ENCODE measurements at places on chromosomes 11 and 22. TPM values are rescaled to one million over a fixed set of nuclear protein-coding genes. Genes with fewer than 3 reads are reported as not detected.
A peak's percentile ranks its signal among the peaks of the same experiment; 100 is the strongest.

- H3K27ac ChIP-seq: no peak overlapping the region
- no peaks in the 10 kb centered on the region for H3K36me3 ChIP-seq
- no peaks in the 10 kb centered on the region for H3K27me3 ChIP-seq
- no peak overlapping the region for H3K4me3 ChIP-seq
Measured at GRCh38 chr11:70448983-70449567, 50.7 kb downstream of the CTTN start.

GRCh38 chr11:69151836-69152235 lies 3.9 kb upstream of the SMIM38 start:
- DNase-seq: no peak
- no peak overlapping the region for H3K4me3 ChIP-seq
- no peaks in the 10 kb centered on the region for H3K36me3 ChIP-seq

DNA sequence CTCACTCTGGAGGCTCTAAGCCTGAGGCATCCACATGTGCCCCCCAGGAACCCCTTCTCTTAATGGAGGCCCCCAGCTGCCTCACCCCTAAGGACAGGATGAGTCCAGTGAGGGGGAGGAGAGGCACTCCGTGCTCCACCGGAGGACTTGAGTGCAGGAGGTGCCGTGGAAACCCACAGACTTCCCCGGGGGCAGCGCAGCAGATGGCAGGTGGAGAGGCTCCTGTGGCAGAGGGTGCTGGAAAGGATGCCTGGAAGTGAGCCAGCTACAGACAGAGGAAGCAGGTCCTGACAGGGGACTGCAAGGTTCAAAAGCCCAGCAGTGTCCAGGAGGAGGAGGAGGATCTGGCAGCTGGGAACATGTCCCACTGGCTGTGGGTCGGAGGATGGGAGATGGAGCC lies 1384.0 kb downstream of the TBC1D22A start:
- H3K36me3 ChIP-seq: no peaks in the 10 kb centered on the region
- no peak for DNase-seq
- no peaks in the 10 kb centered on the region for H3K27me3 ChIP-seq

- DNase-seq: peak; percentile 77
- no peaks in the 10 kb centered on the region for H3K36me3 ChIP-seq
- H3K4me3 ChIP-seq: no peak overlapping the region
- H3K27ac ChIP-seq: no peak overlapping the region
- no peaks in the 10 kb centered on the region for H3K27me3 ChIP-seq
Measured at GRCh38 chr22:30036656-30037055, 43.6 kb upstream of the HORMAD2 start.

DNA sequence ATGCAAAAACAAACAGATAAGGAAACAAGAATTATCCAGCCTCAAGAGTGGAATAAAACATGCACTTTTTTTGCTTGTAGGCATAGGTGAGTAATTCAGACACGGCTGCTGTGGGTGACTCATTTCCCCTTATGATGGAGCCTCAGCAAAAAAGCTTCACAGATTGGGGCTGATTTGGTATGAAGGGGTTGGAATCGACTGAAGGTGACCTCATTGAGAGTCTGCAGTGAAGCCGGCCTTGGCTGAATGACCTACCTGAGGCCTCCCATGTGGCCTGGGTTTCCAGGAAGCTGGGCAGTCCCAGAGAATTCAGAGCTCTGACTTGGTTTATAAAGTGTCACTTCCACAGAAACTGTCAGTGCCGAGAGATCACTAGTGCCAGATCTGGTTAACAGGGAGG lies 34.2 kb upstream of the VPREB1 start:
- H3K36me3 ChIP-seq: no peaks in the 10 kb centered on the region
- no peak overlapping the region for H3K27ac ChIP-seq
- peak; percentile 80 for DNase-seq
- H3K27me3 ChIP-seq: peaks cover 15% of the 10 kb centered on the region

- peaks cover 18% of the 10 kb centered on the region for H3K4me1 ChIP-seq
- no peaks in the 10 kb centered on the region for H3K27me3 ChIP-seq
- DNase-seq: peak; percentile 86
- no peaks in the 10 kb centered on the region for H3K36me3 ChIP-seq
Measured at GRCh38 chr11:35963911-35964310, 20.0 kb downstream of the LDLRAD3 start.

GRCh38 chr11:65478388-65479183 lies 20.3 kb upstream of the MALAT1 start:
- peak; percentile 89 for DNase-seq
- peak overlapping the region; percentile 65 for H3K4me3 ChIP-seq
- H3K27ac ChIP-seq: peak overlapping the region; percentile 100
- no peaks in the 10 kb centered on the region for H3K36me3 ChIP-seq
- no peaks in the 10 kb centered on the region for H3K27me3 ChIP-seq

DNA sequence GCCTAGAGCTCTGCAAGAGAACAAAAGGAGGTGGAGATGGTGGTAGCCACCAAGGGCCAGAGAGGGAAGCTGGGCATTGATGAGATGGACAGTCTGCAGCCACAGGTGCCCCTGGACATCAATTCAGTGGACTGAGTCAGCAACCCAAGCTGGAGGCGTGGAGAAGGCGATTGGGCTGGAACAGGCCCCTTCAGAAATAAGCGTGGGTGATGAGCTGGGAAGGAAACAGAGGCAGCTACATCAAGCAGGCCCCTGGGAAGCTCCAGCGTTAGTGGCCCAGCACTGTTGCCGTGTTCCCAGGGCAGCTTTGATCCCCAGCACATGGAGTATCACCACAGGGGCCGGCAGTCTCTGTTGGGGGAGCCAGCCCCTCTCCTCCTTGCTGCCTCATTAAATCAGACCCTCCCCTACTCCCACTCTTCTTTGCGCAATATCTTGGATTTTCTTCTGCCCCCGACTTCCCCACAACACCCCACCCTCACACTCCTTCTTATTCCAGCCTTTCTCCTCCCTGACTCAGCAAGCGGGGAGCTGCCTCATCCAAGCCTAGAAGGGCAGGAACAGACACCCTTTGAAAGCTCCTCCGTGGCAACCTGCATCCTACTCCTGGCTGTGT lies 31.7 kb upstream of the OAF start:
- H3K27ac ChIP-seq: no peak overlapping the region
- H3K36me3 ChIP-seq: no peaks in the 10 kb centered on the region
- peaks cover 8% of the 10 kb centered on the region for H3K4me1 ChIP-seq
- H3K4me3 ChIP-seq: no peak overlapping the region
- H3K27me3 ChIP-seq: peaks cover 15% of the 10 kb centered on the region

- H3K4me1 ChIP-seq: no peaks in the 10 kb centered on the region
- H3K36me3 ChIP-seq: no peaks in the 10 kb centered on the region
- no peak overlapping the region for H3K4me3 ChIP-seq
- no peak overlapping the region for H3K27ac ChIP-seq
Measured at GRCh38 chr11:105392556-105392955, 217.3 kb upstream of the GRIA4 start.

GRCh38 chr11:62726156-62726914 lies 922 bp downstream of the HNRNPUL2 start:
- peaks cover 19% of the 10 kb centered on the region for H3K4me1 ChIP-seq
- peak overlapping the region; percentile 73 for H3K27ac ChIP-seq
- H3K36me3 ChIP-seq: peaks cover 31% of the 10 kb centered on the region
- DNase-seq: no peak
- H3K27me3 ChIP-seq: no peaks in the 10 kb centered on the region
- H3K4me3 ChIP-seq: peak overlapping the region; percentile 98

- H3K27me3 ChIP-seq: no peaks in the 10 kb centered on the region
- H3K36me3 ChIP-seq: no peaks in the 10 kb centered on the region
- peak overlapping the region; percentile 30 for H3K27ac ChIP-seq
- H3K4me1 ChIP-seq: peaks cover 7% of the 10 kb centered on the region
Measured at GRCh38 chr11:20125927-20126326, 34.3 kb downstream of the DBX1 start.

DNA sequence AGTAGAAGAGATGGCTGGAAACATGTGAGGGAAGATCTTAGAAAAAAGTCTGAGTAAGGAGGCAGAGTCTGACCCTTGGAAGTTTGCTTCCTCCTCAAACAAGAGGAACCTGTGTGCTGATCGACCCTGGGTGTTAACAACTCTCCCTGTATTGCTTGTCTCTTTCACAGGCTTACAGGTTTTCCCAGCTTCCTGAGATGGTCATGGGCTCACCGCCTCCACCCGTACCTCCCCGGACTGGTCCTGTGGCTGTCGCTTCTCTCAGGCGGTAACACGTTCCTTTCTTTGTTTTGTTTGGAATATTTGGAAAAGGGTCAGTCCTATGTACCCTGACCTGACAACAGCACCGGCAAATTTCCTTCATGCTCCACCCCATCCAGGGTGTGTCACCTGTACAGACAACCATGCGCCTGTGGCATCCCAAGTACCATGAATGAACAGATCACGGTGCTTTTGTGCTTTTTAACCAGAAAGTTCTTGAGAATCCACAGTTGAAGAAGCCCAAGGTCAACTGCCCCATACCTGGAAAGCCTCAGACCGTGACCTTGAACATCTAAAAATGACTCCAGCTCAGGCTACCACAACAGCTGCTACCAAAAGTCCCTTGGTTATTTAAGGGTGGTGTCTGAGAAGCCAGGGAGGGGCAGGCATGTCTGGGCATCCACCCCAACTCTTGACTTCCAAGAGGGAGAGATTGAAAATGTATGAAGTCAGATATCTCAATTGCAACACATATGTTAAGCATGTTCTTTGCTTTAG lies 44.6 kb downstream of the C11orf91 start:
- no peaks in the 10 kb centered on the region for H3K27me3 ChIP-seq
- no peak overlapping the region for H3K4me3 ChIP-seq

- DNase-seq: no peak
- peaks cover 14% of the 10 kb centered on the region for H3K36me3 ChIP-seq
- H3K4me1 ChIP-seq: peaks cover 53% of the 10 kb centered on the region
- H3K27me3 ChIP-seq: no peaks in the 10 kb centered on the region
- H3K4me3 ChIP-seq: no peak overlapping the region
Measured at GRCh38 chr22:38784856-38785255, 9.1 kb downstream of the DNAL4 start.

- peak; percentile 58 for DNase-seq
- H3K27me3 ChIP-seq: peaks cover 3% of the 10 kb centered on the region
- no peaks in the 10 kb centered on the region for H3K36me3 ChIP-seq
- H3K4me3 ChIP-seq: no peak overlapping the region
- H3K4me1 ChIP-seq: peaks cover 5% of the 10 kb centered on the region
Measured at GRCh38 chr22:23071230-23072076, 1.1 kb downstream of the GNAZ start.

DNA sequence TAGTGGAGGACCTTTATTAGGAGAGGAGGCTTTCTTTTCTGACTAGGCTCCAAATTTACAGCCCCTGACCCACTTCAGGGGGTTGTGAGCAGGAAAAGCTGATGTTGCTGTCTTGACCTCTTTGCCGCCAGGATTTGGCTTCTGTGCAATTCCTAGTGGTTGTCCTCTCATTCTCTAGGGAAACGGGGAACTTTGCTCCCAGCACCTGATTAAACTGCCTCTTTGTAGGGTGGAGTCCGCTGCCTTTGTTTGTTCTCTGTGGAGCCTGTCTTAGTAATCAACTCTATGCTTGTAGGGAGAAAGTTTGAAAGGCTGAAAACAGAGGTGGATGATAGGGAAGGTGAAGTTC lies 16.3 kb downstream of the CTNND1 start:
- peak overlapping the region; percentile 96 for H3K27ac ChIP-seq
- H3K4me3 ChIP-seq: peak overlapping the region; percentile 36
- peaks cover 52% of the 10 kb centered on the region for H3K4me1 ChIP-seq

DNA sequence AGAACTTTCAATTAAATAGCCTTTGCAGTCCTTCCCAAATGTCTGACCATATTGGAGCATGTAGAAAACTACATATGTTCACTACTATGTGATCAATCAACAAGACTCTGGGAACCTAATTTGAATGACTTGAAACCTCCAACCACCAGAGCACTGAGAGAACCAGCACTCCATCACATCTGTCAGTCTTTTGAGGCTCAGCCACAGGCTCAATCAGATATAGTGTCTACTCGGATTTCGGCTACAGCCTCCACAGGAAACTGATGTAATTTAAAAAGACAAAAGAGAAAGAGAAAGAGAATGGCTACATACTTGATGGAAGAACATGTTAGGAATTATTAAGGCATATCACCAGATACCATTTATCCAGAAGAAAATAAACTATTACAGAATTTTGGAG lies 859.0 kb downstream of the FAM181B start:
- no peak overlapping the region for H3K4me3 ChIP-seq
- H3K36me3 ChIP-seq: no peaks in the 10 kb centered on the region
- H3K27me3 ChIP-seq: no peaks in the 10 kb centered on the region
- H3K27ac ChIP-seq: no peak overlapping the region

DNA sequence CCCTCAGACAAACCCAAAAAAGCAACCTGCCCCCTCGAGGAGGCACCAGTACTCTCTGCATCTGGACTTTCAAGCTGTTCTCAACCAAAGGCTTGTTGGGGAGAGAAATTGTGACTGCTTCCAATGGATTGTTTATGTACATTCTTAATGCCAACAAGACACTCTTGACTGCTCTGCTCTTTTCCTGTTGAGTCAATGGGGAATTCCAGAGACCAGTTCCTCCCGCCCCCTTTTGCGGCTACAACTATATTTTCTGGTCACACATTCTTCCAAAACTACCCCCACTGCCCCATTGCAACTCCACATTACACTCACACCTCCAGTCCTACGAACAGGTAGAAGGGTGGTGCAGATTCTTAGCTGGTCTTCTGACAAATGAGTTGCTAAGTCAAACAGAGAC lies 187.0 kb downstream of the DSCAML1 start:
- no peak for DNase-seq
- no peaks in the 10 kb centered on the region for H3K4me1 ChIP-seq
- H3K4me3 ChIP-seq: no peak overlapping the region

GRCh38 chr11:101061606-101062005 lies 68.0 kb downstream of the PGR start:
- DNase-seq: no peak
- H3K4me1 ChIP-seq: no peaks in the 10 kb centered on the region
- H3K36me3 ChIP-seq: no peaks in the 10 kb centered on the region
- no peaks in the 10 kb centered on the region for H3K27me3 ChIP-seq
- no peak overlapping the region for H3K27ac ChIP-seq

GRCh38 chr11:99098751-99099150 lies 78.0 kb downstream of the CNTN5 start:
- H3K36me3 ChIP-seq: no peaks in the 10 kb centered on the region
- H3K27ac ChIP-seq: no peak overlapping the region
- no peak for DNase-seq
- H3K4me3 ChIP-seq: no peak overlapping the region

DNA sequence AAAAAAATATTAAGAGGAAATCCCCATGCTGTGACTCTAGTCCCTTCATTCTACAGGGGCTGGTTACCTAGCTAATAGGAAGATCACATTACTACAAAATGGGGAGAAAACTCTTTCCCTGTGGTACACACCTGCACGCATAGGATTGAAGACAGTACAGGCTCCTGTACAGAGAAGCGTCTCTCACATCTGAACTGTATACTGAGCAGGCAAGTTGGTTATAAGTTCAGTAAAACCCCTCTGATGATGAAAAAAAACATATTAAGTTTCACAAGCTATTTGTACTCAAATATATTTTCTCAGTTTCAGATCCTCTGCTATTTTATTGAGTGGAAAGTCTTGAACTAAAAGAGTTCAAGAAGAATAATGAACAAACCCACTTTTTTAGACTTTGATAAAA lies 156.9 kb upstream of the HSD17B12 start:
- no peaks in the 10 kb centered on the region for H3K36me3 ChIP-seq
- H3K4me1 ChIP-seq: peaks cover 4% of the 10 kb centered on the region
- DNase-seq: no peak
- H3K4me3 ChIP-seq: no peak overlapping the region

- no peaks in the 10 kb centered on the region for H3K36me3 ChIP-seq
- no peak overlapping the region for H3K27ac ChIP-seq
- no peak overlapping the region for H3K4me3 ChIP-seq
- no peak for DNase-seq
- peaks cover 10% of the 10 kb centered on the region for H3K4me1 ChIP-seq
Measured at GRCh38 chr22:43817402-43817801, 5.3 kb upstream of the EFCAB6 start.

The SCGB1A1 gene
- total RNA-seq: not detected

The MS4A7 gene
- 0.36 TPM for total RNA-seq

The CFAP68 gene
- 10.9 TPM for total RNA-seq

The PIH1D2 gene
- total RNA-seq: 2.9 TPM

The MYRF gene
- total RNA-seq: 0.29 TPM

The ZNF280B gene
- total RNA-seq: 1.5 TPM

The SPTBN2 gene
- total RNA-seq: 2.2 TPM
